Motor neuron (in vitro differentiated cells): ENCODE measurements at places on chromosomes 13 and 19. TPM values are rescaled to one million over a fixed set of nuclear protein-coding genes. Genes with fewer than 3 reads are reported as not detected.

Gene ZFR2
- 1.2 TPM in 1 of 2 replicates, not detected in the other for total RNA-seq

Gene PPP2R1A
- total RNA-seq, result 153 and 185 TPM in 2 replicates

Gene SIGLEC7
- total RNA-seq, result not detected in 2 replicates

Gene ERICH6B
- 0.82 and 0.92 TPM in 2 replicates for total RNA-seq
